Suprapubic skin (tissue), 4 donors: ENCODE measurements at places on chromosomes 7 and 10. TPM values are rescaled to one million over a fixed set of nuclear protein-coding genes. Genes with fewer than 3 reads are reported as not detected.

DNA sequence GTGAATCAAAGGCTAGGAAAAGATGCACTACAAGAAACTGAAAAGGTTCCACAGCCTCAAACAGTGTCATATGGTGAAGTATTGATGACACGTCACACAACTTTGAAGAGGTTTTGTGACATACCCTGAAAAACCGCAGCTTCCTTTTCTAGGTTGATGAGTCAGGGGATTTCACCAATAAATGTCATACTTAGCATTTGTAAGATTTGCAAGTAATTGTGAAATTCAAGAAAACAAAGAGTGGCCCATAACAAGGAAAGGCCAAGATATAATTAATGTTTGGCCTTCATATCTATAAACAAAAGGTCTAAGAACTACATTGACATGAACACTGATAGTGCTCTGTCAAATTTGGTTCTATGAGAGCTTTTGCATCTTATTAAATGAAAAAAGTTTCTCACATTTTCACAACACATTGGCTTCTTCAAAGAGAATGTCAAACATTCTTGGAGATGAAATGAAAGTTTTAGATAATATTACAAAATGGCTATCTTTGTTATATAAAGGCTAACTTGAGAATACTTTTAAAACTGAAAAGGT, 62.0 kb upstream of the NAMPT start:
- no peaks in the 10 kb centered on the region for H3K36me3 ChIP-seq
- no peak overlapping the region for H3K4me3 ChIP-seq
- DNase-seq: no peak
- no peaks in the 10 kb centered on the region for H3K27me3 ChIP-seq
- H3K27ac ChIP-seq: peak overlapping the region; percentile 22
- peaks cover 3% of the 10 kb centered on the region for H3K4me1 ChIP-seq

- peak overlapping the region; percentile 98 for H3K27ac ChIP-seq
- H3K27me3 ChIP-seq: no peaks in the 10 kb centered on the region
- H3K4me3 ChIP-seq: peak overlapping the region; percentile 74
- no peak for DNase-seq
- no peaks in the 10 kb centered on the region for H3K36me3 ChIP-seq
Measured at GRCh38 chr10:79066411-79067240, 2.1 kb upstream of the ZMIZ1 start.

DNA sequence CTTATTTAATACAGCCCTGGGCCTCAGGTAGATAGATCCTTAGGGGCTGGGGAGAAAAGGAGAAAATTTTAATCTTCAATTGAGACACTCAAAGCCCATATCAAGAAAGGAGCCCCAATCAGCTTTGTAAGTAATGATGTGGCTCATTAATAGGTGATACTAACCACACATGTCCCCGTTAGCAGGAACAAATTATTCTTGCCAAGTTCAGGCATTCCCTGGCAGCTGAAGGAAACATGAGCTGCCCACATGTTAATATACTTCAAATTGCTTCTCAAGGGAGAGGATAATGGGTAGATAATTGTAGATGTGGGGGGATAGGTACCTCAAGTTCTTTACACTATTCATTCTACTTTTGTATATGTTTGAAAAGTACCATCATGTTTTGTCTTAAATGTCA, 14.5 kb downstream of the IFIT5 start:
- no peak overlapping the region for H3K27ac ChIP-seq
- H3K27me3 ChIP-seq: no peaks in the 10 kb centered on the region
- no peaks in the 10 kb centered on the region for H3K4me1 ChIP-seq
- H3K4me3 ChIP-seq: no peak overlapping the region
- H3K36me3 ChIP-seq: no peaks in the 10 kb centered on the region
- DNase-seq: no peak

- H3K4me3 ChIP-seq: no peak overlapping the region
- H3K27me3 ChIP-seq: no peaks in the 10 kb centered on the region
- peaks cover 6% of the 10 kb centered on the region for H3K4me1 ChIP-seq
Measured at GRCh38 chr7:129343099-129343700, 91.0 kb upstream of the STRIP2 start.

- H3K27ac ChIP-seq: no peak overlapping the region
- H3K4me1 ChIP-seq: no peaks in the 10 kb centered on the region
- H3K36me3 ChIP-seq: no peaks in the 10 kb centered on the region
- H3K27me3 ChIP-seq: no peaks in the 10 kb centered on the region
- no peak for DNase-seq
Measured at GRCh38 chr7:13201628-13202027, 514.2 kb downstream of the ARL4A start.

GRCh38 chr7:128092221-128092620, 61.0 kb upstream of the LRRC4 start:
- H3K27me3 ChIP-seq: no peaks in the 10 kb centered on the region
- H3K36me3 ChIP-seq: peaks cover 84% of the 10 kb centered on the region
- H3K27ac ChIP-seq: no peak overlapping the region

GRCh38 chr10:100913470-100913865, 705 bp downstream of the SLF2 start:
- peak overlapping the region; percentile 96 for H3K4me3 ChIP-seq
- DNase-seq: no peak
- H3K36me3 ChIP-seq: peaks cover 22% of the 10 kb centered on the region
- H3K27me3 ChIP-seq: no peaks in the 10 kb centered on the region
- H3K27ac ChIP-seq: peak overlapping the region; percentile 94

DNA sequence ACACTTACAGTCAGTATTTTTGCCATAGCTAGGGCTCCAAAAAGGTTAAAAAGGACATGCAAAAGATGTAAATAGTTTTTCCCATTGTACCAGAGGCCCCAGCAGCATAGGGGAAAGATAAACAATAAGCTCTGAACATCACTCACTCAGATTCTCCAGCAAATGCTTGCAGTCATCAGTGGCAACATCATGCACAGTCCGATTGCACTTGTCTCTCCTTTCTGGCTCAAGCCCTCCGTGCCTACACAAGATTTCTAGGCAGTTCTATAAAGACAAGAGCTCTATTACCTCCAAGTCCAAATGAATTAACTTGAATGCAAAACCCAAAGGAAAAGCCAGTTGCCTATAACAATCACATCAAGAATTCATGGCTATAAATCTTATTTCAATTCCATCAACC, 106.3 kb downstream of the CTTNBP2 start:
- H3K4me3 ChIP-seq: no peak overlapping the region
- DNase-seq: no peak
- no peak overlapping the region for H3K27ac ChIP-seq
- H3K4me1 ChIP-seq: no peaks in the 10 kb centered on the region

- no peaks in the 10 kb centered on the region for H3K27me3 ChIP-seq
- peak overlapping the region; percentile 76 for H3K27ac ChIP-seq
- peaks cover 99% of the 10 kb centered on the region for H3K4me1 ChIP-seq
- peaks cover 27% of the 10 kb centered on the region for H3K36me3 ChIP-seq
- no peak overlapping the region for H3K4me3 ChIP-seq
- no peak for DNase-seq
Measured at GRCh38 chr10:124701881-124702656, 42.1 kb downstream of the FAM53B start.

GRCh38 chr7:90900628-90901356, 304.7 kb downstream of the CDK14 start:
- no peak overlapping the region for H3K27ac ChIP-seq
- no peaks in the 10 kb centered on the region for H3K4me1 ChIP-seq
- no peaks in the 10 kb centered on the region for H3K36me3 ChIP-seq
- DNase-seq: no peak
- H3K4me3 ChIP-seq: no peak overlapping the region

- peaks cover 3% of the 10 kb centered on the region for H3K4me1 ChIP-seq
- DNase-seq: no peak
- H3K27me3 ChIP-seq: no peaks in the 10 kb centered on the region
- H3K4me3 ChIP-seq: no peak overlapping the region
Measured at GRCh38 chr10:10662716-10663408, 354.8 kb upstream of the CELF2 start.

DNA sequence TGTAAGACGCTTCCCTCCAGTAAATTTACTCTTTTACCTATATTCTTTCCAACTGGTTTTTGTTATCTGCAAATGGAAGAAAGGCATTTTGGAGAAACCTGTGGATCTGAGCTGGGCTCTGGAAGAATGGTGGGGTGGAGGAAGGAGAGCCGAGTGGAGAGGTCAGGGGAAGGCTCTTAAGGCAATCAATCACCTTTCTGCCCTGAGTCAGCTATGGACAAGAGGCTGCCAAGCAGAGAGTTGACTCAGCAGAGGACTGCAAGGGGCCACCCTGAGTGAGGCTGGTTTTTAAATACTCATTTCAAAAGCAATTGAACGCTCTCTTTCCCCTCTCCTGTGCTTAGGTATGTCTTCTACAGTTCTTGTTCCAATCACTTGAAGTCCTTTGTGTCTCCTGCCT, 81.8 kb downstream of the SPAG6 start:
- no peaks in the 10 kb centered on the region for H3K36me3 ChIP-seq
- DNase-seq: no peak
- peaks cover 28% of the 10 kb centered on the region for H3K4me1 ChIP-seq
- H3K27me3 ChIP-seq: peaks cover 18% of the 10 kb centered on the region
- no peak overlapping the region for H3K4me3 ChIP-seq

- no peak overlapping the region for H3K4me3 ChIP-seq
- H3K36me3 ChIP-seq: no peaks in the 10 kb centered on the region
- H3K27ac ChIP-seq: no peak overlapping the region
- no peak for DNase-seq
Measured at GRCh38 chr7:123209786-123210185, 10.0 kb upstream of the SLC13A1 start.

DNA sequence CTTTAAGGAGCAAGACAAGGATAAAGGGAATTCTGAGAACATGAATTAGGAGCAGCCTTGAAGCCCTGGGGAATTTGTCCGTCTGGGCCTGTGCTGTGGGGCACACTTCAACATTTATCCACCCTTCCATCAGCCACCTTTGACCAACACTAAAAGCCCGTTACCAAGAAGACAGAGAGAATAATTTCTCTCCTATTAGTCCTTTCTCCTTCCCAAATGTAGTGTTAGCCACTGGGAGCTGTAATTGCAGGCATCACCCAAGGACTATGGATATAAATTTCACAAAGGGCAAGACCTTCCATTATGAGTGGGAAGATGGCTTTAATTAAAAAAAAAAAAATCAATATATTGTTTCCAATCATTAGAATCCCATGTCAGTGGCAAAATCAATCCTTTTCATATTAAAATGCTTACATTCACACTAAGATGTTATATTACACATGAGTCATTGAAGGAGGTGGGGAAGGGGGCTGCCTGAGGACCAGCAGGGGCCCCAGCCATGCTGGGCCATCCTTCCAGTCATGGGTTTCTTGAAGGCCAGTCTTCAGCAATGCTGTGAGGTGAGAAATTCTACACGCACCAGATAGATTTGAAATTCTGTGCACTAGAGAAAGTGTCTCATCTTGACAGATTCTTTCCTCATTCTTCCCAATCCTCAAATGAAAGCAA, 292.5 kb upstream of the NRP1 start:
- H3K27ac ChIP-seq: no peak overlapping the region
- H3K4me1 ChIP-seq: peaks cover 2% of the 10 kb centered on the region
- H3K4me3 ChIP-seq: no peak overlapping the region
- no peaks in the 10 kb centered on the region for H3K27me3 ChIP-seq
- no peak for DNase-seq
- no peaks in the 10 kb centered on the region for H3K36me3 ChIP-seq

PTN gene
- 2.1 TPM for total RNA-seq

NUDT5 gene
- total RNA-seq: 37.2 TPM

RADIL gene
- 6.8 TPM for total RNA-seq
